NCI-H510A (cell line): ENCODE measurements at places on chromosomes 12 and 14.

GRCh38 chr14:100159094-100159864 lies at the start of gene DEGS2:
TSS of gene DEGS2 (minus strand) at chr14:100159645. CDS start at chr14:100159587, 58 bp downstream.
- peak; percentile 60 for DNase-seq

DNA sequence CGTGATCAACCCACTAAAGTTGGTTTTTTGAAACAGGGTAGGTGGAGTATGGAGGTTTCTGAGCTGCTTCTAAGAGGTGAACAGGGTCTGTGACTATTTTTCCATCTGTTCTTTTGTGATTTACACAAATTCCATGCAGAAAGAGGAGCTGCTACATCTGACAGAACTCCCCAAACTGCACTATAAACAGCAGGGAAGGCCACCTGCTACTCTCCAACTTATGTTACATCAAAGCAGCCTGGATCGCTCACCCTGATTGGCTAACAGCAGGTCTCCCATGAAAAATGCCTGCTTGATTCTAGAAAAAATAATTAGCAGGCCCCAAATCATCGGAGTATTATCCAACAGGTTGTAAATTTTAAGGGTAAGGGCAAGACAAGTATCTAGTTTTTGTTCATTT lies 282.9 kb upstream of the FLRT2 start:
- DNase-seq, result no peak

DNA sequence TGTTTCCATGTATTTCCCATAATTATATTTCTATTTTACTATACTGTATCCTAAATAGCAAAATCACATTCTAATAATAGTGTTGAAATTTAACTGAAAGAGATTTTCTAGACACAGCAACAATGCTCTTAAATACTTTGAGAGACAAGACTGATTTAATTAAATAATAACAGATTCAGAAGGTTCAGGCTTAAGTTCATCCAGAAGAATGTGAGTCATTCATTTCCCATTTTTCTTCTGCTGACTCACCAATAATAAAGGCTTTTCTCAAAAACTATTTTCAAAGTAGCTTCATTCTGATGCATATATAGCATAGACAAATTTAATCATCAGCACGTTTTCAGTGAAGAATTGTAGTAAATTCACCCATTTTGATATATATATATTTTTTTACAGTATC lies 481.4 kb downstream of the MDGA2 start:
- no peak for DNase-seq

- DNase-seq, result peak; percentile 5
These were observed 2.8 kb upstream of the AAAS start for GRCh38 chr12:53324113-53324778.

DNA sequence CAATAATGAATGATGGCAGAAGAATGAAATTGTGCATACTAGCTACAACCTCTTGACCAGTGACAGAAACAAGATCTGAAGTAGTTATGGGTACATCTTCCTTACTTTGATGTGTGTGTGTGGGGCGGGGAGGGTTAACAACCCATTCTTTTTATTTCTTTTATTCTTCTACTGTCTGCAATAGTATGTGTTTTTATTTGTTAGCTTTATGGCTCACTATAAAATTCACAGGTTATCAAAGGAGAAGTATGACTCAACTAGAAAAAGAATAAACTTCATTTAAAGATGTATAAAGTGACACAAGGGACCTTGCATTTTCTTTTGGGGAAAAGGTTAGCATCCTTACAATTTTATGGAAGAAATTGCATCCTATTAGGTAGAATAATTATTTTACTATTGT lies 430.5 kb downstream of the DAD1 start:
- no peak for DNase-seq

- no peak for DNase-seq
These were observed 497.2 kb downstream of the FLRT2 start for GRCh38 chr14:86027144-86027543.

DNA sequence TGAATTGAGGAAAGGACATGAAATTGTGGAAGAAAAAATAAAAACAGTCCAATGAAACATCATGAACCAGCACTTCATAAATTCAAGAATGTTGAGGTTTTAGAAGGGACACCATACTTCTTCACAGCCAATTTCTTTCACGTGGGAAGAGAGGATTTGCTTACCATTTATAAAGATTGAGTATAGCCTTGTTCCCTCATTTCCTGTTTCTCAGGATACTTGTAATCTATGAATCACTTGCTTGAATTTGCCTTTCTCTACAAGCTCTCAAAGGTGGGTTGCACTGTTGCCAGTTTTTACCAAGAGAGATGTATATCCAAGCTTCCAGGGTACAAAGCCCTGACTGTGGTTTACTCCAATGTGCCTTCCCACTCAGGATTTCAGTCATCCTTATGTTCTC lies 116.1 kb downstream of the DUSP6 start:
- no peak for DNase-seq

DNA sequence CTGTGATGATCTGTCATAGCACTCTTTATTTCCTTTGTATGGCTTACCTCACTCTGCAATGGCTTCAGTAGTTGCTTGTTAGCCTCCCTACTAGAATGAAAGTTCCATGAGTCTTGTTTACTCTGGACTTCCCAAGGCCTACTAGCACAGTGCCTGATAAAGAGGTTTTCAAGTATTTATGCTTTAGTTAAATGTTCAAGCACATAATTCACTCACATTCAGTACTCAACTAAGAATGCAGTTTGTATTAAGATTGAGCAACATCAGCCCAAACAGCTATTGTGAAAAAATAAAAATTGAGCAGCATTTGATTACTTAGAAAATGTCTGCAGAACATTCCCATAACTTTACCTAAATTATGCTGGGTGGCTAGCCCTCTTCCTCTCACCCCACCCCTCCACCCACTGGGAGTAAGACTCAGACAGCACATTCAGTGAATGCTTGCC lies 158.9 kb upstream of the AMIGO2 start:
- DNase-seq, result no peak

DNA sequence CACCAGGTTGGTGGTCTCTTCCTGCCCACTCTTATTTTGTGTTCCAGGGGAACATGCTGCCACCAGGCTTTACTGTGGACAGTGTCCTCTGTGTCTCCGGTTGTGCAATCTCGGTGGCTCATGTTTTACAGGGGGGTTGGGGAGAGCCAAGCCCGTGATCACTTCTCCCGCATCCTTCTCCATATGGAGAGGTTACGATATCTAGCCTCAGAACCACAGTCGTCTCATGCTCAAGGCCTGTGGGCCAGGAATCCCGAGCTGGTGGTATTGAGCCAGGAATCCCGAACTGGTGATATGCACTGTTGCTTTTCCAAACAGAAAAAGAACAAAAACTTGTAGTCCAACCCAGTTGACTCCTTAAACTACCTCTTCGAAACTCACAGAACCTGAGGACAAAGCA lies 37.0 kb upstream of the INF2 start:
- DNase-seq, result no peak

DNA sequence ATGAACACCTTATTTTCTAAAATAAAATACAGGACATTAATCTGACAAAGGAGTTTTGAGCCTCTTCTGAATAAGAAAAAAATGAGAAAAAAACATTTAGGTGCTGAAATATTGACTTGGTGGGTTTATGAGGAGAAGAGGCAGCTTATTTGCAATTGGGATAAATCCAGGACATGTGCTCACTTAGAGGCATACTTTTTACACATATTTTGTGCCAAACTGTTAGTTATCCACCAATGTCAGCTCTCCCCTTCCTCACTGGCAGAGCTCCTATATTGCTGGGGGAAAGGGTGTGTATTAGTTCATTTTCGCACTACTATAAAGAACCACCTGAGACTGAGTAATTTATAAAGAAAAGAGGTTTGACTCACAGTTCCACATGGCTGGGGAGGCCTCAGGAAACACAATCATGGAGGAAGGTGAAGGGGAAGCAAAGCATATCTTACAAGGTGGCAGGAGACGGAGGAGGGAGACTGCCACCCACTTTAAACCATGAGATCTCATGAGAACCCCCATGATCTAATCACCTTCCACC lies 135.4 kb upstream of the EGLN3 start:
- no peak for DNase-seq
